ENCODE measurements at places on chromosomes 2 and 18.

GRCh38 chr2:230131366-230131765 lies 62.6 kb upstream of the SLC16A14 start:
- no peak for DNase-seq

- DNase-seq = no peak
Measured at GRCh38 chr18:67410075-67411070, 106.1 kb downstream of the DSEL start.

- no peak for DNase-seq
Measured at GRCh38 chr18:72672364-72673184, 128.4 kb upstream of the CBLN2 start.

GRCh38 chr18:33239298-33239697 lies 201.2 kb downstream of the CCDC178 start:
- no peak for DNase-seq

- DNase-seq = no peak
Measured at GRCh38 chr2:193824474-193824873, 1629.7 kb upstream of the TMEFF2 start.

GRCh38 chr2:129297430-129297829 lies 682.0 kb upstream of the RAB6C start:
- DNase-seq = no peak

DNA sequence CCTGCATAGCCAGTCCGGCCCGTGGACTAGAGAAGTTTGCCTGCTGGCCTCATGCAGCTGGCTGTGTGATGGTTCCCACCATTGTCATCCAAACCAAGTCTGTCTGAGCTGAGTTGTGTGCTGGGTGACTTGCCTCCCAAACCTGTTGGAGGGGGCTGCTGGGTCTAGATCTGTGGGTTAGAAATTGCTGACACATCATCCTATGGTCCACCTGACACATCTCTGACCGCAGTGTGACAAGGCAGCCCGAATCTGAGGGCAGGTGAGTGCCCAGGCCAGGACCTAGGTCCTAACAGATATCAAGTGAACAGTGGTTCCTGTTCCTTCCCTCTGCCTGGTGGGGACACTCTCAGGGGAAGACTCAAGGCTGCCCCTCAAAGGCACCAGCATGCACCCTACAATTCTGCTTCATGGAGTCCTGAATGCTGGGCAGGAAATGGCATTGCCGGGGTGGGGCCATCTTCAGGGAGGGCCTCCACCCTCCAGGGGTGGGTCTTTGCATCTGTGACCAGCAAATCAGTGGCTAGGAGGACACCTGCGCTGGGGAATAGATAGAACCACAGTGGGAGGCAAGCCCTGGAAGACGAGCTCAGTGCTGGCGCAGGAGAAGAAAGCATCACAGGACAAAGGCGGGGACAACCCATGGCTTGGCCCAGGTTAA lies 117.9 kb upstream of the ID2 start:
- no peak for DNase-seq

DNA sequence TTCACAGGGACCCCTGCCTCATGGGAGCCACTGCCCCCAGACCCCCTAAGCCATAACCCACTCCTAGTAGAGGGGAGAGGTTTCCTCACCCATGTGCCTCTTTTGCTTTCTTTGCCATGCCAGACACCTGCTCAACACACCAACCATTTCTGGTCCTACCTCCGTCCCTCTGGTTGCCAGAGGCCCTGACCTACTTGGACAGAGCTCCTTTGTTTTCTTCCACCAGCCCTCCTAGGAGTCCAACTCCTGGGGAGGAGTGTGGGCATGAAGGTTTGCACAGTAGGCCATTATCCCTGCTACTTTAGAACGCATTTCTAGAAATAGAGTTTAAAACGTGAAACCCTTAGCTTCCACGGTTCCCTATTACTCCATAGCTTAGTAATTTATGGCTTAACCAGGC lies 76.6 kb upstream of the FAM237A start:
- DNase-seq = no peak

GRCh38 chr2:229974266-229974665 lies 52.0 kb downstream of the FBXO36 start:
- no peak for DNase-seq
